ENCODE measurements at places on chromosomes 12 and 14.

GRCh38 chr12:41606468-41607445, 418.6 kb downstream of the PDZRN4 start:
- DNase-seq = no peak

DNA sequence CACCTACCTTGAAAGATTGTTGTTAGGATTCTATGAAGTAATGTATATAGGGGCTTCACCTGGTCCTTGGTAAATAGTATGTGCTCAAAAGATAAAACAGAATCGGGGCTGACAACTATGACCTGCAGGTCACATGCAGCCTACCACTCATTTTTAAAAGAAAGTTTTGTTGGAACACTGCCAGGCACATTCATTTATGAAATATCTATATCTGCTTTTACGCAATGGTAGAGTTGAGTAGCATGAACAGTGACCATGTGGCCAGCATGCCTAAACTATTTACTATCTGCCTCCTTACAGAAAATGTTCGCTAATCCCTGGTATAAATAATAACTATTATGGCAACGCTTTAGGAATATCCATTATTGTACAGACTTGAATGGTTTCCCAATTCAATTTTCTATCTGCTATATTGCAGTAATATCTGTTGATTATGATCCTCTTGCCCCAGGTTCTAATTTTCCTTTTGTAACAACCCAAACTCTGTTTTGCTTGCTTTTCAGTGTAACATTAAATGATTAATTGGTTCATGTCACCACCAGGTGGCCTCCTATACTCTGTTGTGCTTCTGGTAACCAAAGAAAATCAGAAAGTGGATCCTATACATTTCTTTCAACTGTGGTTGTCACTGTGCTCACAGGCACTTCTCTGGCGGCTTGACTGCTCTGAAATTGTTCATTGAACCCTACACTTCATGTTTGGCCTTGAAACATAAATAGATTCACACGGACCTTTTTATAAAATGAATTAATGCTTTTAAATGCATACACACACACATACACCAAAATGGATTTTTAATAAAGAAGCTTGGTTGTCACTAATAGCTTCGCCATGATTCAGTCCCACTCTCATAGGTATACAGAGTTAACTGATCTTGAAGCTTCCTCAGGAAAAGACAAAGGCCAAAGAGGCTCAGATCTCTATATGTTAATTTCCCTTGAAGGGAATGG, 227.7 kb upstream of the NPAS3 start:
- DNase-seq = peak; percentile 51

GRCh38 chr12:42862055-42862454, 272.5 kb upstream of the PRICKLE1 start:
- DNase-seq = no peak

- peak; percentile 85 for DNase-seq
Observed at GRCh38 chr14:72535485-72535884, 358.4 kb downstream of the DPF3 start.

GRCh38 chr12:58364389-58365086, 423.2 kb downstream of the ATP23 start:
- DNase-seq = no peak

GRCh38 chr12:82919388-82920054, 232.8 kb downstream of the TMTC2 start:
- DNase-seq = no peak

- DNase-seq = no peak
Observed at GRCh38 chr12:85441025-85441424, 161.0 kb downstream of the ALX1 start.

DNA sequence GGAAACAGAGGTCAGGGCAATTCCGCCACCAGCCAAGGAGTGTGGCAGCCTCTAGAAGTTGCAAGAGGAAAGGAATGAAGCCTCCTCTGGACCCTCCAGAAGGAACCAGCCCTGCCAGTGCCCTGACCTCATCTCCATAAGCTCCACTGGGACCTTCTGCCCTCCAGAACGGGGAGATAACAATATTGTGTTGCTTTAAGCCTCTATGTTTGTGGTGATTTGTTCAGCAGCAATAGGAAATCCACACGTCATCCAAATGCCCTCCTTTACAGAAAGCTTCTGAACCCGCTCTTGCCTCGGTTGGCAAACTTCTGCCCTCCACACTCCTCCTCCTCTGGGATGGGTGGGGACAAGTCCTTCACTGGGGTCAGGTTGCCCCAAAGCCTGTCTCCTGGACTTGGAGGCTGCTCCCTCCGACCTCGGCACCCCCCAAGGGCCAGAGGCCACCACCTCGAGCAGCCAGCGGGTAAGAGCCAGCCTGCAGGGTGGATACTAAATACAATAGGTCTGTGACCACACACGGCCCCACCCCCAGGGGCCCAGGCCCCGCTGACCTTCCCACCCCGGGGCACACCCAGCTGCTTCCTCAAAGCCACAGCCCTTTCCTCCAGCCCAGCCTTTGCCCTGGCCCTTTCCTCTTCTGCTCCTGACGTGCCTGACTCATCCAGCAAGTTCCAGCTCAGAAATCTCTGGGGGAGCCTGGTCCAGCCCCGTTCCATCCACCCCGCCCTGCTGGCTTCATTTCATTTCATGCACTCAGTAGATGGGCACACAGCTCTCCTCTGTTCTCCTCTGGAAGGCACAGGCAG, 58.7 kb upstream of the NCOR2 start:
- peak; percentile 32 for DNase-seq

DNA sequence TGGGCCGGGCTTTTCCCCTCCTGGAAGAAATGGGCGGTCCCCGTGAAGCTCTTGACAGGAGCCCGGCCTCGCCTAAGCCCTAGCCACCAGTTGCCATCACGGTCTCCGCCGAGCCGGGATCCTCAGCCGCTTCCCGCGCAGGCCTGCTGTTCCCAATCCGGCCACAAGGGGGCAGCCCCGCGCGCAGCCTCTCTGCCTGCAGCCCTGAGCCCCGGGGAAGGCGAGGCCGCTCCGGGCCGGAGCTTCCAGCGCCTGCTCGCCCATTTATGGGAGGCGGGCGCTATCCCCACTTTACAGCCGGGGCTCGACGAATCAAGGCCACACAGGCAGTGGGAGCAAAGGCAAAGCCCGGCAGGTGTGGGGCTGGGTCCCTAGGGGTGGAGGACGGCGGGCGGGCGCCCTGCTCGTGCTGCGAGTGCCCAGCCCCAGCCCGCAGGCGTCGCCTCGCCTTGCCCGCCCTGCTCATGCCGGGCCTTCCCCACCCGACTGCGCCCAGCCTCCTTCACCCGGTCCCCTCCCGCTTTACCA, 61.5 kb downstream of the LGMN start:
- DNase-seq = peak; percentile 41

DNA sequence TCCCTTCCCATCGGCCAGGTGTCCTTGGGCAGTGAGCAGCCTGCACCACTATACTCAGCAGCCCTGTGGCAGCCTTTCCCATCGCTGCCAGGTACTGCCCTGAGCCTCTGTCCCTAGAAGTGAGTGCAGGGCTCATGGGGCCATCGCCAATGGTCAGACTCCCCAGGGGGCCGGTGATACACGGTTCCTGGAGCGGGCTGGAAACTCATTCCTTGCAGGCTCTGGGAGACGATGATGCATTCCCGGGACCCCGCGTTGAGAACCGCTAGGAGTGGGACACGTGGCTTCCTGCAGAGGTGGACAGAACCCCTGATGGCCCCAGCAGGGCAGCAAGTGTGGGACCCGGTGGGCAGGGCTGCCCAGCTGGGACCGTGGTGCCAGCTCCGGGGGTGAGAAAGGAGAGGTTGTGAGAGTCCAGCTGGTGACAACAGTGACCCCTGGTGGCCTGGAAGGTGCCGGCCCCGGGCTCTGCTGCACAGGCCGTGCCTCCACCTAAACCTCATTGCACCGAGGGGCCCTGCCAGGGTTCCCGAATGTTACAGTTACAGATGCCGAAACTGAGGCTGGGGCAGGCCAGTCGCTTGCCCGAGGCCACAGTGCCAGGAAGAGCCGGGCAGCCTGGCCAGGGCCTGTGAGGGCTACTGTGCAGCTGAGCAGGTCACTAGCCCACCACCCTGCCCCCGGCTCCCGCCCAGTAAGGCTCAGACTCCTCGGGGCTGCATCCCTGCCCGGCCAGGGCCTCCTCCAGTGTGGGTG, 33.8 kb downstream of the FBRSL1 start:
- peak; percentile 85 for DNase-seq

All from KBM-7 (cell line).